ENCODE measurements at places on chromosomes 1 and 21. TPM values are rescaled to one million over a fixed set of nuclear protein-coding genes. Genes with fewer than 3 reads are reported as not detected.

The ADAMTS5 gene
- 52.6 TPM for total RNA-seq

The CYP4X1 gene
- 22.3 TPM for total RNA-seq

The ELF3 gene
- total RNA-seq, result not detected

The ST6GALNAC5 gene
- not detected for total RNA-seq

The KRTAP19-5 gene
- total RNA-seq, result not detected
